ENCODE measurements at places on chromosomes 3 and 15.

- DNase-seq = no peak
Measured at GRCh38 chr3:172648747-172649146, 62.1 kb downstream of the NCEH1 start.

- DNase-seq = no peak
Measured at GRCh38 chr3:78868570-78868969, 899.2 kb downstream of the ROBO1 start.

DNA sequence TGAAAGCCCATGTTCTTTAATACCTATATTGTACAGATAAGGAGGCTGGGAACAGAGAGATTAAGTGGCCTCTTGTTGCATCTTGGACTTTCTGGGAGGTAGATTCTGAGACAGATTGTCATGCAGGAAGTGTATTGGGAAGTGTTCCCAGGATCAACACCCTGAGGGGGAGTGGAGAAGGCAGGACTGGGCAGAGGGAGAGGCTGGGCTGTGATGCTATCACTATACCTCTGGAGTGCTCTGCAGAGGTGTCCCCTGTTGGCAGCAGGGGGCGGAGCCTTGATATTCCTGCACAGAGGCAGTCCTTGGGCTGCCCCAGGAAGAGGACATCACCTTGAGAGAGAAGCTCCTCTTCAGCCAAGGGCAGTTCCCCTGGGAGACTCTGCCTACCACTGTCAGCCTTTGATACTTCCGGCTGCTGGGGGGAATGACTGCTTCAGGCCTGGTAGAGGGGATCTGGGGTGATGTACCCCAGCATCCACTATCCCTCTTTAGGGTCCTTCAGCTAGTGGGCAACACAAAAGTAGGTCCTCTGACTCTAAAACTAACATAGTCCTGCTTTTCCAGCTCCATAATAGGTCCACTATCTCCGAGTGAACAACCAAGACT is 97.4 kb upstream of the RNU6-1 start:
- DNase-seq = no peak

GRCh38 chr15:66115568-66116206 is 137.9 kb downstream of the MEGF11 start:
- DNase-seq = no peak

DNA sequence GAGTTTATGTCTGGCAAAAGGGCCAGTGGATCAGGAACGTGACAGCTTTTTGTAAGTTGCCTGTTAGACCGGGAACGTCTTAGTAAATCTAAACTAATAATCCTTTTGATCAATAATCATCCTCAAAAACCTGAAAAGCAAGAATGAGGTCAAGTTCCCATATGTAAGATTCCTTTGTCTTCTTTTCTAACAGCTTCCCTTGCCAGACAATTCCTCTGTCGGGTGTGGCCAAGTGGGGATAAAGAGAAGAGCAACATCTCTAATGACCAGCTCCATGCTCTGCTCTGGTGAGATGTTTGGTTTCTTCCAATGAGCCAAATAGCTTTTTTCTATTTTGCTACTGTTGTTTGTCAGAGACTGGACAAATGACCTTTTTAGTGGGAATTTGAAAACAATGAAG is 19.8 kb downstream of the FANCD2OS start:
- DNase-seq = no peak

DNA sequence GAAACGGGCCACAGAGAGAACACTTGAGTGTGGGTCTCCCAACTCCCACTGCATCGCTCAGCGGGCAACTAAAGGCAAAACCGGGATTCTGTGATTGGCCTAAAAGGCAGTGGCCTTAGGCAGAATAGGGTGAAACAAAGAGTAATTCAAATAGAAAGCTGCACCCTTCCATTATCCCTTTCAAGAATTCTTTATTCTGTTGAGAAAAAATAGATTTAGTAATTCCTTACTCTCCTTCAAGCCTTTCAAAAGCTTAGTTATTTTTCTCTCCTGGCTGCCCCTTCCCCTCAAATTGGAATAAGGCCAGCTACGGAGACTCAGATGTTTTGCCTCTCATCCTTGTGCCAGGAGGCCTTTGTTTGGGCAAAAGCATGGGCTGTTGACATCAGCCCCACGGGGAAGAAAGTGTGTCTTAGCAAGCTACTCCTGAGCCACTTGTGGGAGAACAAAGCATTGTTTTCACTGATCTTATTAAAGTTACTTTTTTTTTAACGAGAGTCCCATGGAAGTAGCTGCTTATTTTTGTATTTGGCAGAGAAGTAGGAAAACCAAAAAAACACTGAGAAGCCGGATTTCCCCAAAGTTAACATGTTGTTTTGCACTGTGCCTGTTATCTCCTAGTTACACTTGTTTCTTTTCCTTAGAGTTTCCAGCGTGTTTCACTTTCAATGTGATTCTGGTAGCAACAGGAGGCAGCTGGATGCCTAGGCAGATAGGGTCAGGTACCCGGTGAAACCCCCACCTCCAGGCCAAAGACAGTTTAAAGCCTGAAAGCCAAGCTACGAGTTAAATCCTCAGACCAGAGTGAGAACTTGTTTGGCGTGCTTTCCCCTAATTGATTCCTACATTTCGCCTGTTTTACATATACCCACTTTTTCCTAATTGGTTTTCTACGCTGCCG is 2.2 kb downstream of the ST6GAL1 start:
- no peak for DNase-seq

- DNase-seq = no peak
Measured at GRCh38 chr15:33968224-33968623, at the start of gene CHRM5. Gene CHRM5, plus strand, starts transcription at chr15:33968497. Its CDS starts 94,221 bp downstream, at chr15:34062718.

DNA sequence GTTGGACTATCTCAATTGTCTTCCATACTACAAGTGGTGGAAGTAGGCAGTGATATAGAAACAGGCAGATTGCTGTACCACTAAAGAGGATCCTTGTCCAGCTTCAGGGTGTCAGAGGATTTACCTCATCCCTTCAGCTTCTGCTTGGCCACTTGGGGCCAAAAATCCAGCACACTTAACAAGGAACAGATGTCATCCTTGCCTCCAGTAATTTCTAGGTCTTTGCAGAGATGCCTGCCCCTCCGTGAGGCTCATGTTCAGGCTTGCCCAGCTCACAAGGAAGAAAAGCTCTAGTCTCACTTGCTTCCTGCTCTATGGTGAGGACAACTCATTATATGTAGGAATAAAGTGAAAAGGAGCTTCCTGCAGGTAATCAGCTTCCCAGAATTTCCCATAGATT is 510.3 kb downstream of the EPHA3 start:
- no peak for DNase-seq

DNA sequence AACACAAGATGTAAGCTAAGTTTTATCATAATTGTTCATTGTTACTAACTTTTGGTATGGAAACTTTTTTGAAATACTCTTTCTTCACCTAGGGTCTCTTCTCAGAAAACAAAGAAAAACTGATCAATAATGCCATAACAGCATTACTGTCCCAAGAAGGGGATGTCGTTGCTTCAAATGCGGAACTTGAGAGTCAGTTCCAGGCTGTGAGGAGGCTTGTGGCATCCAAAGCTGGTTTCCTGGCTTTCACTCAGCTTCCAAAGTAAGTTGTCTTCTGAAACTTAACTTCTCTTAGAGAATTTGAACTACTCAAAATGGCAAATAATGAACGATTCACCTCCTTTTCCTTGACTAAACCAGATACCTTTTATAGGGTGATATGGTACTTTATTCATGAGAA is 39.3 kb downstream of the DNAJC13 start:
- DNase-seq = no peak

- no peak for DNase-seq
Measured at GRCh38 chr3:195796795-195797194, 14.9 kb downstream of the MUC4 start.

- DNase-seq = no peak
Measured at GRCh38 chr15:65930134-65930533, 60.8 kb downstream of the RAB11A start.

DNA sequence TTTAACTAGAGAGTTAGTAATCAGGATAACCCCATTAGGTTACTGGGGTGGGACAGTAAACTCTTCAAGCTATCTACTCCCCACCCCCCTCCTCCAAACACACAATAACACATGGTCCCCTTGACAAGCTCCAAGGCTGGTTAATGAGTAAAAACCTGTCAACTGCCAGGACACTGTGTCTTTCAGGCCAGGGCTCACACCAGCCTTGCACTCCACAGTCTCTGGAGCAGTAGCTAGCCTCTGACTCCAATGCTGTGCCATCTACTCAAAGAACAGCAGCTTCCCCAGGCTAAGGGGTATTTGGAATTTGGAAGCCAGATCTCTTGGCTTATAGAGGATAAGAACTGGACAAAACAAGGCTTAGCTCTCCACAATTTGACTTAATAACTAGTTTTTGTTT is 115.8 kb downstream of the LRIG1 start:
- no peak for DNase-seq

DNA sequence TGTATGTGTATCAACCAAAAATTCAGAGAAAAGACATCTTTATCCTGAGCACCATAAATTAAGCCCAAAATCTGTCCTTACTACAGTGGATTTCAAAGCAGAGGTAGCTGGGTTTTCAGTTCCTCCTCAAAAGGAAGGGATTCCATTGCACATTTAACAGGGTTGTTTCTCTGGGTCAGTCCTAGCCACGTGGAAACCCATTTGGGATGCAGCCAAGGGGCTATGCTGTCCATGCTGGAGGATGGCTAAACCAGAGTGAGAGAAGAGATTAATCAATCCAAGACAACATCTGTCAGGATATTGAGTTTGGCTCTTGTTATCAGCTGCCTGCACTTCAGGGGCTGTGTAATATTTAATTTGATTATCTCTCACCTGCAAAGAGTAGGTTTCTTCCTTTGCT is 28.1 kb downstream of the LSAMP start:
- DNase-seq = no peak

GRCh38 chr3:185988816-185989175 is 51.0 kb upstream of the TRA2B start:
- DNase-seq = no peak

DNA sequence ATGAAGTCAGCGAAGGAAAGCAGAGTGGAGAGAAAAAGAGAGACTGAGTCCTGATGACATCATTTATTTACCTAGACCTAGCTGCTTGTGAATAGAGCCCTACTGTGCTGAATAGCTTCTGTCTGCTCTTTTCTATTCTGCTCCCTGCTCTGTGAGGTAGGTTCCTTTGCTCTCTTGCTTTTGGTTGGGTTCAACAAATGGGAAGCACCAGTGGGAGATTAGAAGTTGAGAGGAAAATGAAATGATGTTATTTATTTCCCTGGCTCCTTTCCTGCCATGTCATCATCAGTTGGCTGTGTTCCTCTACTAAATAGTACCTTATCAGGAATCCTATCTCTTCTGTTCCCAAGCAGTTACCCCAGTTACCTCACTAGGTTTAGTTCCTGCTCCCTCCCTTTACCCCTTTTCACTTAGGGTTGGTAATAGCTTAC is 23.5 kb downstream of the DTWD1 start:
- no peak for DNase-seq

GRCh38 chr15:90002428-90002844 is 1.3 kb downstream of the ZNF710 start:
- DNase-seq = no peak

GRCh38 chr3:65928110-65928509 is 110.6 kb downstream of the MAGI1 start:
- no peak for DNase-seq

DNA sequence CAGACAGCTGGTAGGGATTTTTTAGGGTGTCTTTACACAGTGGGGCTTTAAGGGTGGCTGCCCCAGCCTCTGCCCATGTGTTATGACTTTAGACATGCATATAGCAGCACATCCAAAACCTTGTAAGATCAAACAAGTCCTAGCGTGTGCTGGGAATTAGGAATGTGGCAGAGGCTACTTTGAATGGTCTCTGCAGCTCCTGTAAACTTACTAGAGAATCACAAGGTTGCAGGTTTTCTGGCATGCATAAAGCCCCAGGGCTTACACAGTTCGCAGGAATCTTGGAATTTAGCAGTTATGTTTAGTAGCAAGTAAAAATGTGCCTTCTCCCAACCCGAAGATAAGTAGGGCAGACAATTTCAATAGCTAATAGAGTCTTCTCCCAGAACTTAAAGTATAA is 46.9 kb upstream of the COL6A6 start:
- no peak for DNase-seq

- DNase-seq = no peak
Measured at GRCh38 chr15:45110256-45110820, 3.6 kb downstream of the DUOX2 start.

GRCh38 chr15:22887157-22887951 is 48.9 kb downstream of the NIPA2 start:
- no peak for DNase-seq

- DNase-seq = no peak
Measured at GRCh38 chr15:62392376-62392775, 227.3 kb upstream of the C2CD4B start.

DNA sequence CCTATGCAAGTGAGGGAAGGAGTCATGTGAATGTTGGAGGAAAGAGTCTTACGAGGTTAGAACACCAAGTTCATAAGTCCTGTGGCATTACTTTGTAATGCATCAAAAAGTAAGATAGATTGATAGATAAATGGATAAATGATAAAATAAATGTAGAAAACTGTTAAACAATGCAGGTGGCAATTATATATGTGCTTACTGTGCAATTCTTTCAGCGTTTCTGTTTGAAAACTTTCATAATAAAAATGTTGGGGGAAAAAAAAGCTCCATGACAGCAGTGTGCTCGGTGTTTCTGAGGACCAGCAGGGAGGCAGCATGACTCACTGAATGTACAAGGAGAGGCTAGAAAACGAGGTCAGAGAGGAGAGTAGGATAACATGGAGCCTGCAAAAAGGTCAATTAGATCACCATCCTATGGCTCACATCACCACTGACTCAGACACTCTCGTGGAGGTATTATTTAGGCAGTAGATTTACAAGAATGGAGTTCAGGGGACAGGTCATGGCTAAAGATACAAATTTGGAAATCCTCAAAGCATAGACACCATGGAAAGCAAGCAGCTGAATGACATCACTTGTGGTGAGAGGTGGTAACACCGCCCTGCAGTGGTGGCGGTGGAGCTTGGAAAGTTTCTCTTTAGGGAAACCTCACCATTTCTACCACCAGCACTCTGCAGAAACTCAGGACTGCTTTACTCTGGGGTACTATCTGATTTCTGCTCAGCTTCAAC is 219.8 kb downstream of the CTNNB1 start:
- no peak for DNase-seq

- DNase-seq = no peak
Measured at GRCh38 chr3:125322166-125322565, 53.0 kb downstream of the ZNF148 start.

DNA sequence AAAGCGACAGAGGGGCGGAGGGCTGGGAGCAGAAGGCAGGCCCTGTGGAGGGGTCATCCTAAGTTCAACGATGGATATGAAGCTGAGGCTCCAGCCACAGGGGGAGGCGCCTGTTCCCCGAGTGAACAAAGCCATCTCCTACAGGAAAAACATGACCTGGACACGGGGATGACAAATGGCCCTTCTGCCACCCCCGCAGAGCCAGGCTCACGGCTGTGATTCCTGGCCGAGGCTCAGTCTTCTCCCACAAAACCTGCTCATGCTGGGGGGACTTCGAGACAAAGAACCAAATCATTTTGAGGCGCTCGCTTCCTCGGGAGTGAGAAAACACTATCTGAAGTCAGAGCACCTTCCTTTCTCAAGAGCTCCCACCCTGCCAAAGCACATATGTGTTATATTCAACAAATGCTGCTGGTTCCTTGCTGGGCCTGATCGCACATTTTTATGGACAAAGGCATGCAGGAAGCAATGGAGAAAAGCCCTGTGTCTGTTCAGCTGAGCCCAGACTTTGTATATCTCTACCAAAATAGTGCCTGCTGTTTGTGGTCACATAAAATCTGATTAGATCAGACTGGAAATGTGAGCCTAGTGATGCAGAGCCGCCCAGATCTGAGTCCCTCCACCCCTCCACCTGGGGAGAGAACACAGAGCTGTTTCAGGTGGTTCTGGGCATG is 5.6 kb downstream of the RBP1 start:
- no peak for DNase-seq

- DNase-seq = no peak
Measured at GRCh38 chr15:66698318-66698961, 3.6 kb upstream of the SMAD6 start.

GRCh38 chr3:159605776-159606175 is 382.9 kb upstream of the IL12A start:
- DNase-seq = no peak

- DNase-seq = no peak
Measured at GRCh38 chr3:159843840-159844730, 144.6 kb upstream of the IL12A start.
